ENCODE measurements at places on chromosomes 2 and 18.

DNA sequence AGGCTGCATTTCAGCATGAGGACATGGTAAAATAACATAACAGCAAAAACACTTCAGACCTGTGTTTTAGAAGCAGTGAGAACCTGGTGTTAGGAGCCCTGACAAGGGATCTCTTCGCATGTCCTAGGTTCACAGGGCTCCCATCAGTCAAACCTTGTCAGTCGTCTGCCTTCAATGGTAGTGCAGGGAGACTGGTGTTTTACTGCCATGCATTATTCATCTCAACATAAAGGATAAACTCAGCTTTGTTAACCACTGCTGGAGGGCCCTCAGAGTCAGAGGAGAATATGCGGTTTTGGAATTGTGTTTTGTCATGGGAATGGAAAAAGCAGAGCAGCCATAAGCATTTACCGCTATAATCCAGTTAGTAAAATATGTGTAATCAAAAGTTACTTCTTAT is 275.9 kb upstream of the GCFC2 start:
- no peak for DNase-seq

DNA sequence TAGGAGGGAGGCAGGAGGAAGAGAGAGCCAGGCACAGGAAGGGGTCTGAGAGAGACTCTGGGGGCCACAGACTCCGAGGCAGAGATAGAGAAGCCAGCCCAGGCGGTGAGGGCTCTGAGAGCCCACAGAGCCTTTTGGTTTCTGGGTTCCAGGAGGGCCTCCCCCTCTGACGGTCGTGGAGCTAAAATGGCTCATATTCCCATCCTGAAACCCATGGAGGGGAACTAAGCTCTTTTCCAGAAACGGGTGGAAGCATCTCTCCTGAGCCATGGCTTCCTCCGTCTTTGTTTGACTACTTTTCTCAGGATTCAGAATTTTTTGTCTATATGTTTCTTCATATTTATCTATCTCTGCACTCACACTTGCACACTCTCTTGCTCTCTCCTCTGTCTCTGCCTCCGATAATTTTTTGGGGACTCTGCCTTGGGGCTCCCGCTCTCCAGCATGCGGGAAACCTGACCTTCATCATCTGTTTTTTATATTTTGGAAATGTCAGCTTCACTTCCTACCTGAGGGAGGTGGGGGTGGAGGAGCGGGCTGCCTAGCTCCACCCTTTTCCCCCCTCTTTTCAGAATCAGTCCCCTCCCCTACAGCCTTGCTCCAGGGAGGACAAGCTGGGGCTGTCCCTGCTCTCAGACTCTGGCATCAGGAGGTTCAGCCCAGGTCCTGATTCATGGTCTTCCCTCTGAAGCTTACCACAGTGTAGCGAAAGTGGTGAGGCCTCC is 5.0 kb upstream of the PKDCC start:
- no peak for DNase-seq

GRCh38 chr2:86293612-86294011 is 43.8 kb downstream of the REEP1 start:
- DNase-seq = no peak

- DNase-seq = no peak
Measured at GRCh38 chr2:112724591-112725525, 4.0 kb downstream of the NT5DC4 start.

GRCh38 chr2:222076973-222077690 is 221.7 kb downstream of the PAX3 start:
- DNase-seq = no peak

DNA sequence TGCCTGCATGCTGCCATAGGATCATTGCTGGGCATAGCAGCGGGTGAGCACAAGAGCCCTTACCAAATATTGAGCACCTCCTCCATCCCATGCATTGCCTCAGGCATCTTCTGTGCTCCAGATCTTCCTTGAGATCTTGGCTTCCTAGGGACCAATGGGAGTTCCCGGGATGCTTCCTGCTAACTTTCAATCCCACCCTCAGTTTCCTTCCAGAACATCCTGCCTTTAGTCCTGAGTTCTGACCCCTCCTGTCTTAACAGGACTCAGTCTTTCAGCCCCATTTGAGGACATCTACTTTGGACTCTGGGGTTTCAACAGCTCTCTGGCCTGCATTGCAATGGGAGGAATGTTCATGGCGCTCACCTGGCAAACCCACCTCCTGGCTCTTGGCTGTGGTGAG is 15.3 kb downstream of the SLC14A1 start:
- no peak for DNase-seq

GRCh38 chr2:45506756-45507155 is 104.3 kb downstream of the SRBD1 start:
- no peak for DNase-seq

DNA sequence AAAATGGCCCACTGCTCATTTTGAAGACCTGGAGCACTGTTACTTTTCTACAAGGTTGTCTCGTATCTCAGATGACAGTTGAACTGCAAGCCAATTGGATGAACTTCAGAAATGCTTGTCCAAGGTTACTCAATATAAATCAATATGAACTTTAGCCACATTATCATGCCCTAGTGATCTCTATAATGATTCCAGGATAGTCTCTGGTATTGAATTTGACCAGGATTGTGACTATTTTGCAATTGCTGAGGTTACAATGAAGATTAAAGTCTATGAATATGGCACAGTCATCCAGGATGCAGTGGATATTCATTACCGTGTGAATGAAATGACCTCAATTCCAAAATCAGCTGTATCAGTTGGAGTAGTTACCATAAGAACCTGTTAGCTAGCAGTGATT is 196.0 kb upstream of the RAB12 start:
- DNase-seq = no peak

DNA sequence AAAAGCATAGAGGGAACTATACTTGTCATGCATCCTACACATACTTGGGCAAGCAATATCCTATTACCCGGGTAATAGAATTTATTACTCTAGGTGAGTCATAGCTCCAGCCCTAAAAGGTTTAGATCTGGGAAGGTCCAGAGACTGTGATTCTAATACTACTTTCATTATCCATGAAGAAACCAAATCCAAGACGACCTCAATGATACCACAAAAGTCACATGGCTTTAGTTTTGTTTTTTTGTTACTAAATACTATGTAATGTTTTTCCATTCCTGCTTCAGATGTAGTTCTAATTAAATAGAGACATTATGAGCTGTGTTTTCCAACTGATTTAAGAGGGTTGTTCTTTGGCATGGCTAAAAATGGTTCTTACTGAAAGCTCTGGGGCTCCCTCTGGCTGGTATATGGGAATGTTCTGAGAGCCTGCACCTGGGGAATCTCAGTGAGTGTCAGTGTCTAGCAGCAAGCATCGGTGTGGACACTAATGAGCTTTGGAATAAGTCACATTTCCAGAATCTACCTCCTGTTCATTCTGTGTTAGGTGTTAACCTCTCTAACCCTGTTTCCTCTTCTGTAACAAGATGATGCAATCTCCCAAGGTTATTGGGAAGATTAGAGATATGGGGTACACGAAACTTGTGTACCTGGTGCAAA is 20.5 kb upstream of the IL1RL2 start:
- DNase-seq = no peak

DNA sequence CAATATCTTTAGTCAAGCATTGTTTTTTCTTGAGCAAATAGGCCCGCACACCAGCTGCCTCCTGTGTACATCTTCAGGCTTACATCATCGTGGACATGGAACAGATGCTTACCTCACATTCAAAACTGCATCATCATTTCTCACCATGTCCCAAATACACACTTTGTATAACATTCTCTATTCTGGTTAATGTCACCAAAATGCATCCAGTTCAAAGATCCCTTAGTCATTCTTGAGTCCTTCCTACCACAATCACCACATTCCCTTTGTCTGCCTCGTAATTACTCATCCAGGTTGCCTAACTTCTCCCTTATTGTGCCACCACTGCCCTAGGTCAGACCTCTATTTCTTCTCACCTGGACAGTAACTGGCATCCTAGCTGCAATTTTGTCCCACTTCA is 373.7 kb upstream of the GALNT5 start:
- no peak for DNase-seq

DNA sequence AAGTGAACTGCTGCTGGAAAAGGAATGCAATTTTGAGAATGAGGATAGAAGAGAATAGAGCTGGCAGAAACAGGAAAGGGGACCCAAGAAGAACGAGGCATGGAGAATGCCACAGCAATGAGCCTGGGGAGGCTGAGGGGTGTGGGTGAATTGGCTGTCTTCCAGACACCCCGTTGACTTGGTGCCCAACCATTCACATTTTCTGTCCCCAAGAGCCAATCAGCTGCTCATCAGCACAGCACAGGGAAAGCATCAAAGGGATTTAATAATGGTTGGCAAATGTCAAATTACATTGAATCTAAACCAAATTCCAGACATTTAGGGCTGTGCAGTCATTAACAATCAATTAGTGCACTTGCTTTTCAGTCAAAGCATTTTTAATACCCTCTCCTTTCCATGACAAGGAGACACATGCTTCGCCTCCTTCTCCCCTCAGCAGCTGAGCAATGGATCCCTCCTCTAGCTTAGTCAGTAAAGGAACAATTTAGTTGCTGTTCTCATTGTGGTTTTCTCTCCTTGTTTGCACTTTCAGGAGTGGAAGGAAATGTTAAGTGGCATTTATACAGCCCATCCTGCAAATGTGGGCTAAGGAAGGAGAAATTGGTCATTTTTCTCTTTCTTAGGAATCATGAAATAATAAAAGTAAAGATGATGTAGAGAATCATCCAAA is 98.8 kb downstream of the KLF7 start:
- no peak for DNase-seq

DNA sequence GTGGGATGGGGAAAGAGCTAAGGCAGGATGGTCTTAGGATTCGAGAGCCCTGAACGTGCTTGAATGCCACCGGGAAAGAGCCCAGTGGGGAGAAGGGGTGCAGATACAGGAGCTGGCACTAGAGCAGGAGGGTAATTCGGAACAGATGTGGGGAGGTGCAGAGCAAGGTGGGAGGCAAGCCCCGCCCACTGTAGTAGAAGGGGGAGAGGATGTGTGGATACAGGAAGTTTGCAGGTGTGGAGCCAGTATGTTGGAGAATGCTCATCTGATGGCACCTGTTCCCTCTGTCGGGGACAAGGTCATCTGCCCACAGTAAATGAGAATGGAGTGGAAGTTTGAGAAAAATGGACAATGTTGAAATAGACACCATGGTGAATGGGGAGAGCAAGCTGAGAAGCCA is 28.8 kb downstream of the CHST10 start:
- DNase-seq = no peak

GRCh38 chr2:29726976-29727375 is 194.4 kb downstream of the ALK start:
- no peak for DNase-seq

DNA sequence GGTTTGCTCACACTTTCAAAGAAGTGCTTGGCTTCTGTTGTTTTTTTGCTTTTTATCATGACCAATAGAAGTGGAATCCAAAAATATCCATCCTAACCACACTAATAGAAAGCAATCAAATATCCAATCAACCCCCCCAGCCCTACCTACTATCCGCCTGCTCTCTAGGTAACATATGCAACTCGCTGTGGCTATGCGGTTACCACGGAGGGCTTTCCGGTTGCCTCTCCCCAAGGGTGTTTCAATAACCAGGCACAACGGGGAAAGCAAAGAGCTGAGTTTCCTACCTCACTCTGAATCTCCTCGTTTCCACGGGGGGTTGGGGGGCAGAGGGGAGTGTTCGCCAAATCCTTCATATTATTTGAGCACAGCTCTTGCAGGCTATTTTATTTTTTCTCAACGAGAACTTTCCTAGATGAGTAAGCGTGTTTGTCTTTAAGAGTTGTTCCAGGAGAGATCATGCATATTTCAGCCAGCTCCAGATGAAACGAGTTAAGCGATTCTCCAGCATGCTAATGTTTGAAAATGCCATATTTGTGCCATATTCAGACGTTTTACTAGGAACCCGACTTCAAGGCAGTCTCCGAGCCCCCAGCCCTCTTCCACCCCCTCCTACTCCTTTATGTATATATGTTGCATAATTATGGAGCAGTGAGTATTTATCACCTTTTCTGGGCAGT is 30.3 kb downstream of the PAX3 start:
- DNase-seq = no peak

DNA sequence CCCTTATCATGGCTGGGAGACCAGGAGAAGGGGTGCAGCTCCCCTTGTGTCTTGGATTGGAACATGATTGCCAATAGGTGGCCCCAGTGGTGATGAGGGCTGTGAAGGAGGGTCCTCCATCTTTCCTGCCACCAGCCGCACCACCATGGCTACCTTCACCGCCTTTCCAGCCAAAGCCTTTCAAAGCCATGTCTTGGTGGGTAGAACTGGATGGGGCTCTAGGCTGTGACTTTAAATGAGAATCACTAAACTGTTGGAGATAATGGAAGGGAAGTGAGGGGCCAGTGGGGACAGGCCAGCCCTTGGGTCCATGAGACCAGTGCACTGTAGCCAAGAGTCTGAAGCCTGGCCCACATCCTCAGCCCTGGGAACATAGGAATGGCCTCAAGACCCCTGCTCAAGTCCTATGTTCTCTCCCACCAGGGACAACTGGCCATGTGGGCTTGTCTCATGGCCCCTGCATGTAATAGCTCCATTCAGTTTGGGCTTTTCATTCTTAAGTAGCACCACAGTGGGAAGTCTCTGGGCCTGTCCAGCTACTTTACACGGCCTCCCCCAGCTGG is 345.7 kb downstream of the DYSF start:
- no peak for DNase-seq

DNA sequence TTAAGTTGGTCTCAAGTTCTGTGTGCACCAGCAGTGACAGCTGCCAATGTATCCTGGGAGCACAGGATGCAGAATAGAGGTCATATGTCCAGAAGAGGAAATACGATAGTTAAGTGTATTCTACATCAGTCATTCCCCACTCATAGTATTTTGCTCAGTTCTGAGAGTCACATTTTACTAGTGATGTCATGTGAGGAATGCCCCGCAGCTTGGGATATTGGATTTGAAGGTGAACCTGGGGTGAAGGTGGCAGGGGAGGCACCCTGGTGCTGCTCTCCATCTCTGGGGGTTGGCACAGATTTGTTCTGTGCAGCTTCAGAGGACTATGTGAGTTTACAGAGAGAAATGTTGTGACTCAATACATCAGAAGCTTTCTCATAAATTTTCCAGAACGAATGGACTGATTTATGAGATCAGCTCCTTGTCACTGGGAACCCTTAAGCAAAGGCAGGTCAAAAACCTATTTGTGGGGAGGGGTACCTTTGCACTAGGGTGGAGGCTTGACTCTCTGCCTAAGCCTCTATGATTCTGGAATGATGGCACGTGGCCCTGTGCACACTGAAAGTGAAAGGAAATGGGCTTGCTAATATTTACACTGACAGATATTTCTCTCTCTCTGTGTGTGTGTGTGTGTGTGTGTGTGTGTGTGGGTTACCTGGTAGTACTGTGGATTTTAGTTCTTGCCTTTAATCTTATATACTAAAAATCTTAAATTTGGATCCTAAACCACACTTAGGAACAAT is 95.9 kb downstream of the NEB start:
- DNase-seq = peak; percentile 4
